Activated B cell treated with CpG ODN at 0.5 μM for 24 hours (primary cell): ENCODE measurements at places on chromosomes 12 and 14.

DNA sequence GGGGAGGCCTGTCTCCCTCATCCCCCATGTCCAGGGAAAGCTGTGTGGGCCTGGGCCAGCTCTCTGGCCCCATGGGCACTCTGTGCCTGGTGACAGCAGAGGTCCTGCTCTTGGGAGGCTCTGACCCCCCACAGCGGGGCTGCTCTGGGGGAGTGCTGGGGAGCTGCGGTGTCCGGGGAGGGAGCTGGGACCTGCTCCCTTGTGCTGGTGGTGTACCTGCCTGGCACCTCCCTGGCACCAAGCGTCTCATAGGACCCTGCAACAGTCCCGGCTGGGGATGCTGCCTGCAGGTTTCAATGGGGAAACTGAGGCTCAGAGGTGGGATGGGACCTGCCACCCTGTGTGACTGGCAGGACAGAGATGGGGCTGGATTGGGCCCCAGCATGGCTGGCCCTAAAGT, 111.3 kb downstream of the KIF26A start:
- peaks cover 3% of the 10 kb centered on the region for H3K27me3 ChIP-seq
- no peaks in the 10 kb centered on the region for H3K36me3 ChIP-seq
- DNase-seq = peak; percentile 12
- no peaks in the 10 kb centered on the region for H3K4me1 ChIP-seq

DNA sequence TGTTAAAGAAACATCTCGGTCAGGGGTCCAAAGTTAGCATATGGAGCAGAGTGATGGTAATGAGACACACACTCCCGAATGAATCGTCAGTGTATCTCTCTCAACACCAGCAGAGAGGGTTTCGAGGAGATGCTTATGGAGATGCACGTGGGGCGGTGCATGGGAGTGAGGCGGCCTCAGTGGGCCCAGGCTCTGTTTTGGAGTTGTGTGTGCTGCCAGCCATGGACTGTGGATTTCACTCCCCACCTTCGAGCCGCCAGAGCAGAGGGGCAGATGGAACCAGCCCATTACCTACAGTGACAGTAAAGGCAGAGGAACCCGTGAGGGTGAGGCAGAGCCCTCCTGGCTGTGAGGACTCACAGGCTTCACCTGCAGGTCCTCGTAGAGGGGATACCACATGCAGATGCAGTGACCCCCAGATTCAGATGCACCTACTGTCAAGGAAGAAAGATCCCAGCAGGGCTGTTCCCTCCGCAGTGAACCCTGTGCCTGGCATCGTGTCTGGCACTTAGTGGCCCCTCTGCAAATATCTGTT, 68.2 kb downstream of the WDR20 start:
- no peaks in the 10 kb centered on the region for H3K27me3 ChIP-seq
- no peak for DNase-seq
- peaks cover 2% of the 10 kb centered on the region for H3K4me1 ChIP-seq
- peaks cover 76% of the 10 kb centered on the region for H3K36me3 ChIP-seq

GRCh38 chr12:104694161-104694560, 237.4 kb downstream of the CHST11 start:
- H3K27me3 ChIP-seq = no peaks in the 10 kb centered on the region
- peak overlapping the region; percentile 41 for H3K27ac ChIP-seq
- no peak overlapping the region for H3K4me3 ChIP-seq

- no peak overlapping the region for H3K4me3 ChIP-seq
- H3K27me3 ChIP-seq = no peaks in the 10 kb centered on the region
- H3K36me3 ChIP-seq = no peaks in the 10 kb centered on the region
Measured at GRCh38 chr14:30177781-30178180, 250.1 kb upstream of the PRKD1 start.

GRCh38 chr12:117073611-117074010, 25.6 kb downstream of the TESC start:
- H3K4me3 ChIP-seq = no peak overlapping the region
- no peaks in the 10 kb centered on the region for H3K36me3 ChIP-seq
- H3K27me3 ChIP-seq = no peaks in the 10 kb centered on the region
- DNase-seq = no peak
- no peak overlapping the region for H3K27ac ChIP-seq

- no peak for DNase-seq
- no peak overlapping the region for H3K4me3 ChIP-seq
- no peaks in the 10 kb centered on the region for H3K27me3 ChIP-seq
- H3K36me3 ChIP-seq = peaks cover 23% of the 10 kb centered on the region
- H3K27ac ChIP-seq = no peak overlapping the region
- H3K4me1 ChIP-seq = peaks cover 21% of the 10 kb centered on the region
Measured at GRCh38 chr14:75155169-75155568, 21.2 kb downstream of the TMED10 start.

DNA sequence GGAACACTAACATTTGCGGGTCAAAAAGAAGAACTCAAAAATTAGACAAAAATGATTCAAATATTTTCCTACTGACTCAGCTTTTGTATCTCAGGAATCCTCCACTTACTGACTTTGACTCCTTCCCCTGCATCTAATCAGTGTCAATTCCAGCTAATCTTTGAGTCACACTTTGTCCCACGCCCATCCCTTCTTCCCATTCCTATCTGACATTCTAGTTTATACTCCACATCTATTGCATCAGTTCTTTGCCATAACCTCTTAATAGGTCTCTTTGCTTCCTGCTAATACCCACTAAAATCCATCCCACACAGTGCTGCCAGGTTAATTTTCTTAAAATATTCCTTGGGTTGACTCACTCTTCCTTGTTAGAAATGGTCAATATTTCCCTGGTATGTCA, 19.1 kb downstream of the BBS10 start:
- peaks cover 2% of the 10 kb centered on the region for H3K27me3 ChIP-seq
- H3K4me3 ChIP-seq = no peak overlapping the region
- H3K27ac ChIP-seq = no peak overlapping the region
- no peaks in the 10 kb centered on the region for H3K4me1 ChIP-seq
- H3K36me3 ChIP-seq = no peaks in the 10 kb centered on the region

GRCh38 chr12:42631513-42631912, 42.0 kb upstream of the PRICKLE1 start:
- no peaks in the 10 kb centered on the region for H3K36me3 ChIP-seq
- no peaks in the 10 kb centered on the region for H3K27me3 ChIP-seq
- H3K4me1 ChIP-seq = no peaks in the 10 kb centered on the region

- no peak within 1 kb of the TSS for H3K4me3 ChIP-seq
- no peak for DNase-seq
- no peak within 1 kb of the TSS for H3K27ac ChIP-seq
- H3K36me3 ChIP-seq = no peaks in the 10 kb centered on the region
- no peaks in the 10 kb centered on the region for H3K4me1 ChIP-seq
Measured at GRCh38 chr14:63318835-63319234, at the start of gene GPHB5. Gene GPHB5 (minus strand): TSS chr14:63318935. CDS start chr14:63317849, 1,086 bp downstream.

DNA sequence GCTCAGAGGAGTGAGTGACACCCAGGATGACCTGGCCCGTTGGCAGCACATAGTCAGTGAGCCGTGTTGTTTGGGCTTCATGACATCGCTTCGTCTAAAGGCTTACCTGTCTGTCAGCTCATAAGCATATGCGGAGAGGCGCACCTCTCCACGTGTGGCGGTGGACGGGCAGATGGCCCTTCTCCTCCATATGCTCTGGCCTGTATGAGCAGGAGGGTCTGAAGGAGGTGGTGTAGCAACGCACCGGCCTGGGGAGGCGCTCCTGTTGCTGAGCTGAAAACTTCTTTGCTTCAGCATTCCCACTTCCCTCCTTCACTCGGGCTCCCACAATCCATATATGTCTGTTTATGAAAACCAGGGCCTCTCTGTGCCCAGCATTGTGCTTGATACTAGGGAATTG, 186.1 kb downstream of the TSPAN9 start:
- no peaks in the 10 kb centered on the region for H3K4me1 ChIP-seq
- no peaks in the 10 kb centered on the region for H3K36me3 ChIP-seq
- H3K27me3 ChIP-seq = no peaks in the 10 kb centered on the region
- no peak overlapping the region for H3K27ac ChIP-seq

GRCh38 chr12:114952573-114953271, 268.7 kb upstream of the TBX3 start:
- no peaks in the 10 kb centered on the region for H3K4me1 ChIP-seq
- no peaks in the 10 kb centered on the region for H3K27me3 ChIP-seq
- no peak for DNase-seq
- H3K27ac ChIP-seq = no peak overlapping the region
- H3K4me3 ChIP-seq = no peak overlapping the region
- H3K36me3 ChIP-seq = no peaks in the 10 kb centered on the region

- no peak for DNase-seq
- peaks cover 63% of the 10 kb centered on the region for H3K27me3 ChIP-seq
Measured at GRCh38 chr12:3199551-3200031, 122.4 kb downstream of the TSPAN9 start.

DNA sequence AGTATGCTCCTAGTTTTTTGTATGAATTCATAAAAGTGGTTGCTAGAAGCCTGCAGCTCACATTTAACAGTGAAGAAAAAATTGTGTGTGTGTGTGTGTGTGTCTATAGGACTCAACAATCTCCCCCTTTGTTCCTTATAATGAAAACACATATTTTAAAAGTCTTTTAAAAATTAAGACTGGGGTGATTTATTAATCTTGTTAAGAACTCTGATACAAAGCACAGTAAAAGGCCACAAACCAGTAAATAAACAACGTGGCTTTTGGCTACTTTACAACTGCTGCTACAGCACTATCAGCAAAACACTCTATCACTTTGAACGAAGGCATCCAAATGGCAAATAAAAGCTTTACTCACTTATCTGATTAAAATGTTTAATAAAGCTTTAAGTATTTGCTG, 594 bp upstream of the VCPKMT start:
- no peak for DNase-seq
- peaks cover 47% of the 10 kb centered on the region for H3K36me3 ChIP-seq
- peak overlapping the region; percentile 95 for H3K4me3 ChIP-seq
- peak overlapping the region; percentile 97 for H3K27ac ChIP-seq
- peaks cover 45% of the 10 kb centered on the region for H3K4me1 ChIP-seq

DNA sequence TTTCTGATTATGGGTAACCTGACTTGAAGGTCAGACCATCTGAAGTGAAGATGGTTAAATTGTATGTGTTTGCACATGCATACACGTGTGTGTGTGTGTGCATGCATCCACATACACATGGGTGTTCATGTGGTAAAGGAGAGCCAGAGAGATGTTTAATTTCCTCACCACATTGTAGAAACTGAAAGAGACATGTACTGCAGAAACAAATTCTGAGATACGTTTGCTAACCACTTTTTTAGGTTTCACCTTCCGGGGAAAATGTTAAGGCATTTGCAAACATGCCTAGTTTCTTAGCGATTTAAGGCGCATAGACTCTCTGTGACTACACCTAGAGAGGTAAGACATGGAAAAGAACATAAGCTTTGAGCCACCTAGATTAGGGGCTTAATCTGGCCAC, 362.9 kb downstream of the RAD51B start:
- peaks cover 25% of the 10 kb centered on the region for H3K4me1 ChIP-seq
- DNase-seq = no peak
- peak overlapping the region; percentile 59 for H3K27ac ChIP-seq
- H3K27me3 ChIP-seq = no peaks in the 10 kb centered on the region
- no peak overlapping the region for H3K4me3 ChIP-seq
- H3K36me3 ChIP-seq = no peaks in the 10 kb centered on the region

DNA sequence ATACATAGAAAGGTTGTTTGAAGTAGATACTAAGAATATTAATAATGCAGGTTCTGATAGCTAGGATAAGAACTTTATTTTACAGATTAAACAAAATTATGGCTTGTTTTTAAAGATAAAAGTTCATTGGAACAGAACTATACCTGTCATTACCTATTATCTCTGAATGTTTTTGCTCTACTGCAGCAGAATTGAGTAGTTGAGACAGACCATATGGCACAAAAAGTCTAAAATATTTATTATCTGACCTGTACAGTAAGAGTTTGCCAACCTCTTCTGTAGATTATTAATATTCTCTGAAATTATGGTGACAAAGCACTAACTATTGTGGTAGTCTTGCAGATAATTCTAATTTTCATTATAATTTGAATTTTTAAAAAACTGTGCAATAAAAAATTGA, 829.1 kb upstream of the MGAT4C start:
- H3K4me1 ChIP-seq = no peaks in the 10 kb centered on the region
- no peaks in the 10 kb centered on the region for H3K27me3 ChIP-seq
- no peak overlapping the region for H3K27ac ChIP-seq
- DNase-seq = no peak
- H3K4me3 ChIP-seq = no peak overlapping the region

GRCh38 chr14:38042322-38042721, 165.4 kb upstream of the SSTR1 start:
- no peak overlapping the region for H3K4me3 ChIP-seq
- H3K4me1 ChIP-seq = no peaks in the 10 kb centered on the region
- H3K27ac ChIP-seq = no peak overlapping the region
- H3K27me3 ChIP-seq = no peaks in the 10 kb centered on the region
- no peaks in the 10 kb centered on the region for H3K36me3 ChIP-seq

DNA sequence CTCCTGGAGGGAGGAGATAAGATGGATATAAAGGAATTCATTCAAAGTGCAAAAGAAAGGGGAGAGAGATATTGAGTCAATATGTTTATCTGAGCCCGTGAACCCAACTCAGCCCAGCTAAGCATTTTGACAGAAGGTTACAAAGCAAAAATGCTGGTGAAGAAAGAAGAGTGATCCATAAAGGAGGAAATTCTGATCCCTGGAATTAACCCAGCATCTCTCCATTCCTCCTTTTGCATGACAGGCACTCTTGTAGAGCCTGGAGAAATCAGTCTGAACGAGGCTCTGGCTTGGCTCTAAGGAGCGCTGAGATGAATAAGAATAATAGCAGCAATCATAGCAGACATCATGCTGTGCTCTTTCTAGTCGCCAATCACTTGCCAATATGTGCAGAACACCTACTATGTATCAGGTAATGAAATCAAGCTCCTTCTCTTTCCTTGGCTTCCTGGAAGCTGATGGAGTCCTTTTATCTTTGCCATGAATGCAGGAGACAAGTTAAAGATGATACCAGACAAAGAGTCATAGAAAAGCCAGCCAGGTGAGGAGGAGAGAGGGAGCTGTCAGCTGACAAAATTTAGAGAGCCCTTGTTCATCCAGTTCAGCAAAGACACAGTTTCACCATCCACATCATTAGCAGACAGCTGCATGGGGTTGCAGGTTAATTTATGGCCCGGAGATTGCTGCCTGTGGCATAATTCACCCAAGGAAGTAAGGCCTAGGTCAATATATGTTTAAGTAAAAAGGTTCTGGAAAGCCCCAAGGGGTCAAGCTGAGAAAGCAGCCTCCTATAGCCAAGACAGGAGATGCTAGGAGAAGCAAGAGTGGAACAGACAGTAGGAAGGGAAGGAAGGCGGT, 476.5 kb upstream of the TBX3 start:
- no peaks in the 10 kb centered on the region for H3K27me3 ChIP-seq
- H3K4me1 ChIP-seq = no peaks in the 10 kb centered on the region
- H3K27ac ChIP-seq = no peak overlapping the region
- no peaks in the 10 kb centered on the region for H3K36me3 ChIP-seq

- no peaks in the 10 kb centered on the region for H3K27me3 ChIP-seq
- no peak for DNase-seq
- H3K27ac ChIP-seq = peak overlapping the region; percentile 61
- H3K4me3 ChIP-seq = no peak overlapping the region
- peaks cover 49% of the 10 kb centered on the region for H3K4me1 ChIP-seq
- peaks cover 8% of the 10 kb centered on the region for H3K36me3 ChIP-seq
Measured at GRCh38 chr14:68526512-68527091, 266.3 kb downstream of the ZFP36L1 start.

DNA sequence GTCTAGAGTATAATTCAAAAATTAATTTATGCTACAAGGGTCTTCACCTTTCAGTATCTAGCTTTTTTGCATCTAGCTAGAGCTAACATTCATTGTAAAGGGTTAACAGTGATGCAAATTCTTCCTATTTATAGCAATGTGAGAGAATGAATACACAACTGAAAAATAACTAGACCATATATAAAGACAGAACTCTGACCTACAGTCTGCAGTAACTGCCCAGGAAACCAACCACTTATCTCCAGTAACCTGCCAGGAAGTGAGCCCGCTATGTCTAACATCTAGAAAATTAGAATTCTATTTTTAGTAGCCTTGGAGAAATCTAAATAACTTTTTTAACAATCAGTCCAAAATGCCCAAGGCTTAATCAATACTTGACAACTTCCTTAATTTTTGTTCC, 1021.9 kb downstream of the LRFN5 start:
- H3K4me3 ChIP-seq = no peak overlapping the region
- H3K36me3 ChIP-seq = no peaks in the 10 kb centered on the region
- DNase-seq = no peak
- H3K4me1 ChIP-seq = no peaks in the 10 kb centered on the region
